Kidney epithelial cell (primary cell): ENCODE measurements at places on chromosomes 7 and 10.

GRCh38 chr10:47035171-47035818 lies 124.1 kb downstream of the PTPN20 start:
- no peak for DNase-seq

- no peak for DNase-seq
Measured at GRCh38 chr7:114588506-114588905, 173.9 kb downstream of the FOXP2 start.

DNA sequence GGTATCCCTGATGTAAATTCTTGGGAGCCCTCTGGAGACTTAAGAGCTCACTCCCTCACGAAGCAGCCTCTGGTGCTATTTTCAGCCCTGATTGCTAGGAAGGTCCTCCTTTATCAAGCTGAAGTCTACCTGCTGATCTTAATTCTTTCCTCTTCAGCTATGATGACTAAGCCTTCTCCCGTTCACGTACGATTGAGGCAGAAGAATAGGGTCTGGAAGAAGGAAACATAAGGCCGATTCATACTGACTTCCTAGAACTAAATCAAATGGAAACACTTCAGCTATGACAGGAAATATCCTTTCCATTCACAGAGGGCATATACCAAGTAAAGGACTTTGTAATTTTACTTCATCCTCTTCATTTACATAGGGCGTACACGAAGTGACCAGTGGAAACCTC lies 107.0 kb downstream of the CPXM2 start:
- DNase-seq = no peak

- DNase-seq = peak; percentile 61
Measured at GRCh38 chr7:105581066-105581811, at the start of gene EFCAB10. Gene EFCAB10, minus strand, starts transcription at chr7:105581493. Its CDS starts 30 bp downstream, at chr7:105581463.

DNA sequence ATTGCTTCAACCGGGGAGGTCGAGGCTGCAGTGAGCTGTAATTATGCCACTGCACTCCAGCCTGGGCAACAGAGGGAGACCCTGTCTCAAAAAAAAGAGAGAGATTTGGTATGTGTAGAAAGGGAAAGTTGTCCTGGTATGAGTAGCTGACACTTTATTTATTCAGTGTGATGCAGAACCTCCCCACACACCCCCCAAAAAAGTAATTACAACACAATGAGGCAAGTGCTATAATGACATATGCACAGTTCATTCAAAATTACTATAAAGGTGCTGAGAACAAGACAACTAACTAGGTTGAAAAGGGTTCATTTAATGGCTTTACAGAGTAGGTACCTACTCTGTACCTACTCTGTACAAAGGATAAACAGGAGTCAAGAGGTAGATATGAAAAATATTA lies 80.2 kb downstream of the PDSS1 start:
- DNase-seq = no peak

DNA sequence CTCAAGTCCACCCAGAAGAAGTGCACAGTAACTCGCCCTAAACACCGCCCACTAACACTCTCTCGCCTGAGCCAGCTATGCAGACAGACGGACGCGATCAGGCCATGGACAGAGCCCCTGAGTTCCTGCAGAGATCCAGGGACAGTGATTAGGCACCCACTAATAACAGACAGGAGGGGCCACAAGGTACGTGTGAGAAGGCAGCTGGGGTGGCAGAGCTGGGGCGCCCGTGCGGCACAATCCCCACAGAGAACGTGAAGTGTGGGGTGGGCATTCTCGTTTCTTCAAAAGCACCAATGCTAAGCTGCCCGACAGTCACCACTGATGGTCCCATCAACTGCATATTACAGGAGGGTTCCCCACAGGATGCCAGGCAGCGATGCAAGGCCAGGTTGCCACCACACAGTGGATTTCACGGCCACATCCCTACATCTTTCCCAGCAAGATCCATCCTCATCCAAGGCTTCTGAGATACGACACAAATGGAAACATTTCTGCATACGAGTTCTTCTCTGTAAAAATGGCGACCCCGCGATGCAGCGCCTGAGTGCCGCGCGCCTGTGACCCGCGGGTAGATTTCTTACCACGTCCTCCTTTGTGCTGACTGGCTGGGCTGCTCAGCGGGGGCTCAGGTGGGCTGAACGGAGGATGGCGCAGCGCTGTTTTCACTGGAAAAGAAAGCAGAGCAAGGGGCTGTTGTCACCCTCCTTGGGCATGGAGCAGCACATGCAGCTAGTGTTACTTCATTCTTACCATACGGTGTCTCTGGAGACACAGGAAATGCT lies 237.5 kb downstream of the TNS3 start:
- DNase-seq = no peak

DNA sequence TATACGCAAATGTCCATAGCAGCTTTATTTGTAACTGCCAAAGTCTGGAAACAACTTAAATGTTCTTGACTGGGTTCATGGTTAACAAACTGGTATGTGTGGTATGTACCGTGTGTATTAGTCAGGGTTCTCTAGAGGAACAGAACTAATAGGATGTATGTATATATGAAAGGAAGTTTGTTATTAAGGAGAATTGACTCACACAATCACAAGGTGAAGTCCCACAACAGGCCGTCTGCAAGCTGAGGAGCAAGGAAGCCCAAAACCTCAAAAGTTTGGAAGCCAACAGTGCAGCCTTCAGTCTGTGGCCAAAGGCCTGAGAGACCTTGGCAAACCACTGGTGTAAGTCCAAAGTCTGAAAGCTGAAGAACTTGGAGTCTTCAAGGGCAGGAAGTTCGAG lies 66.8 kb downstream of the TMEM168 start:
- DNase-seq = peak; percentile 34

- DNase-seq = no peak
Measured at GRCh38 chr10:8360814-8361509, 306.5 kb downstream of the GATA3 start.

- no peak for DNase-seq
Measured at GRCh38 chr10:31921031-31921430, 7.6 kb downstream of the ARHGAP12 start.

DNA sequence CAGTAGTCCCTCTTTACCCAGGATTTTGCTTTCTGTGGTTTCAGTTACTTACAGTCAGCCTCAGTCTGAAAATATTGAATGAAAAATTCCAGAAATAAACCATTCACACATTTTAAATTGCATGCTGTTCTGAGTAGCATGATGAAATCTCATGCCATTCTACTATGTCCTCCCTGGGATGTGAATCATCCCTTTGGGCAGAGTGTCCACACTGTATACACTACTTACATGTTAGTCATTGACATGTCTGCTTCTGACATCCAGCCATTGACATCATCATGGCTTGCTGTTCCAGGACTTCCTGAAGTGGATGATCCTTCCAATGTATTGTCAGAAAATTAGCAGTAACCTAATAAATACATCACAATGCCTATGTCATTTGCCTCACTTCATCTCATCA lies 34.6 kb upstream of the MALRD1 start:
- peak; percentile 60 for DNase-seq

GRCh38 chr10:37314350-37314749 lies 189.0 kb downstream of the ANKRD30A start:
- DNase-seq = no peak

- DNase-seq = no peak
Measured at GRCh38 chr7:82179311-82179710, 264.3 kb downstream of the CACNA2D1 start.

- DNase-seq = no peak
Measured at GRCh38 chr10:93977442-93977841, 16.3 kb upstream of the PLCE1 start.

GRCh38 chr10:29896053-29896452 lies 163.3 kb downstream of the JCAD start:
- DNase-seq = no peak

DNA sequence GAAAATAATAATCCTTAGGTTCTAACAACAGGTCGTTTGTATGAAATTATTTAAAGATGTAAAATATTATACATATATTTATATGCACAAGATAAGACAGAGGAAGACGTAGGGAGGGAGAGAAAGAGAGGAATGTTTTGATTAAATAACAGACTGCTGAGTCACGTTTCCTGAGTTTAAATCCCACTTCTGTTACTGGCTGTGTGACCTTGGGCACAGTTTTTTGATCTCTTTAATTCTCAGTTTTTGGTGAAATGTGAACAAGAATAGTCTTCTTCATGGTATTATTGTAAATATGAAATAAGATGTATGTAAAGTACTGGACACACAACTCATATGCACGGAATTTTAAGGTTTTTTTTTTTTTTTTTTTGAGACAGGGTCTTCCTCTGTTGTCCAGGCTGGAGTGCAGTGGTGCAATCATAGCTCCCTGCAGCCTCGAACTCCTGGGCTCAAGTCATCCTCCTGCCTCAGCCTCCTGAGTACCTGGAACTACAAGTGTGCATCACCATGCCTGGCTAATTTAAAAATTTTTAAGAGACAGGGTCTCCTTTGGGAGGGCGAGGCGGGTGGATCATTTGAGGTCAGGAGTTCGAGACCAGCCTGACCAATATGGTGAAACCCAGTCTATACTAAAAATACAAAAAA lies 42.6 kb downstream of the BAMBI start:
- no peak for DNase-seq

GRCh38 chr10:135132-135600 lies at the start of gene ZMYND11:
Gene ZMYND11, plus strand, starts transcription at chr10:135455. Its CDS starts 44,558 bp downstream, at chr10:180013.
- no peak for DNase-seq

DNA sequence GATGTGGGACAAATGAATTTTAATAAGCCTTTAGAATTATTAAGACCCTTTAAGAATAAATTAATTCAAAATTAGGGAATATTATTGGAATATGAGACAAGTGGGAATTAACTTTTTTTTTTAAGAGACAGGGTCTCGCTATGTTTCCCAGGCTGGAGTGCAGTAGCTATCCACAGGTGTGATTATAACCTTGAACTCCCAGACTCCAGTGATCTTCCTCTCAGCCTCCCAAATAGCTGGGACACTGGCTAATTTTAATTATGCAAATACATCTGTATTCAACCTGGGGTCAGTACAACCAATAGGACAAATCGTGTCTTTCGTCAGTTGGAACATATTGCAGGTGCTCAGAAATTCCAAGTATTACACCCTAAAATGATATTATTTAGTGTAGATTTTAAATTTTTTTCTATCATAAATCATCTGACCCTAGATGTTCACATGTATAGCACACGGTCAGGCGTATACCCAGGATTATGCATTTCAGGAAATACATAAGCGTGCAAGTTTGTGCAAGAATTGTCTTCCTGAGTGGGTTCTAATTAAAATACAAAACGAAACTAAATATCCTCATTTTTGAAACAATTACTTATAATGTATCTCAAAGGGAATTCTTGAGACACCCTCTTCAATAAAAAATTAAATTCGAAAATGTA lies 1.2 kb downstream of the NT5C3A start:
- DNase-seq = no peak

DNA sequence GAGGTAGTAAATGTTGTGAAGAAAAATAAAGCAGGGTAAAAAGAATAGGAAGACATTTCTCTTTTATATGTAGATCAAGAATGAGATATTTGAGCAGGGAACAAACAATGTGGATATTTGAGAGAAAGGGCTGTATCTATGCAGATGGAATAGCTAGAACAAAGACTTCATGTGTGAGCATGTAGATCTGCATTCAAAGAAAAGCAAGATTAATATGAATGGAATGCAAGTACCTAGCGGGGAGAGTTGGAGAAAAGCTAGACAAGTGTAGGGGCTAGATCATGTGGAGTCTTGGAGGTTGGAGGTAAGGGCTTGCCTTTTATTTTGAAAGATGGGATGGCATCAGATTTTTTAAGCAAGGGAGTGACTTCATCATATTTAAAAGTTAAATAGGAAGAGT lies 27.1 kb downstream of the SHOC2 start:
- DNase-seq = no peak

DNA sequence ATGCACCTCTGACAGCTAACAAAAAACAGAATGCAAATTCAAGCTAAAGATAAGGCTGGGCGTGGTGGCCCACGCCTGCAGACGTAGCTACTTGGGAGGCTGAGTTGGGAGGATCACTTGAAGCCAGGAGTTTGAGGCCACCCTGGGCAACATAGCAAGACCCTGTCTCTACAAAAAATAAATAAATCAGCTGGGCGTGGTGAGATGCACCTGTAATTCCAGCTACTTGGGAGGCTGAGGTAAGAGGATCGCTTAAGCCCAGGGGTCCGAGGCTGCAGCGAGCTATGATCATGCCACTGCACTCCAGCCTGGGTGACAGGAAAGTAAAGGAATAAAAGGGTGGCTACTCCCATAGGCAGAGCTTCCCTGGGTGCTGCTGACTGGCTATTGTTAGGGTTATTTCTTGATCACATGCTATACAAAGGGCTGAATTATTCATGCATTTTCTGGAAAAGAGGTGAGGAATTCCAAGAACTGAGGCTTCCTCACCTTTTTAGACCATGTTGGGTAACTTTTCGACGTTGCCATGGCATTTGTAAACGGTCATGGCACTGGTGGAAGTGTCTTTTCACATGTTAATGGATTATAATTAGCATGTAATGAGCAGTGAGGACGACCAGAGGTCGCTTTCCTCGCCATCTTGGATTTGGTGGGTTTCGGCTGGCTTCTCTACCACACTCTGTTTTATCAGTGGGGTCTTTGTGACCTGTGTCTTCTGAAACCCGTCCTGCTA lies 6.9 kb upstream of the PSMG3 start:
- no peak for DNase-seq

GRCh38 chr7:128454808-128455542 lies 703 bp upstream of the HILPDA start:
- DNase-seq = no peak

- peak; percentile 47 for DNase-seq
Measured at GRCh38 chr10:93376372-93377293, 105.5 kb downstream of the MYOF start.

GRCh38 chr7:14839307-14839706 lies 63.2 kb downstream of the DGKB start:
- no peak for DNase-seq

DNA sequence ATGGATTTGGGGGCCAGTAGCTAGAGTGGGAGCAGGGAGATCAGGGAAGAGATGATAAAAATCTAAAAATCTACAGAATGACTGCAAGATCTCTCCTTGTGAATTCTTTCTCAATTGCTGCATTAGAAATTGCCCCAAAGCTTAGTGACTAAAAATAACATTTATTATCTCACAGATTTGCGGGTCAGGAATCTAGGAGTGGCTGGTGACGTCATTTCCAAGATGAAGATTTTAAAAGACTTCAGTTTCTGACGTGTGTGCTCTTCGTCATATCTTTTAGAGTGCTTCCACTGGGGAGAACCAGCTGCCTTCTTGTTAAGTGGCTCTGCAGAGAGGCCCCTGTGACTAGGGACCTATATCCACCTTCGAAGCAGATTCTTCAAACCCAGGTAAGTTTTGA lies 112.6 kb downstream of the DGKI start:
- DNase-seq = no peak

DNA sequence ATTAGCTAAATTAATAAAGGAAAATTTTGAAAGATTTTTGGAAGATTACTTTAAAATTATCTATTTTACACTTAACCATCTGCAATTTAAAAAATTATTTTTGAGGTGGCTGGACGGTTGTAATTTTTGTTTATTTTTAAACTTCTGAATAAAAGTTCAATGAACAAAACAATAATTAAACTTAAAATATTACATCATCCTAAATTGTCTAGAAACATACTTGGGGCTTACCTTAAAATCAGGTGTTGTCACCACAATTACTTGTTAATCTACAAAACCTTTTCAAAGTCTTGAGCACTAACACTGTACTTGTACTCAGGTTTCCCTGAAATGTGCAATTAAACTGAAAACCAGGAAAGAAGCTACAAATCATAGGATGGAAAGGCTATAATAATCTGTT lies 328.3 kb downstream of the NXPH1 start:
- no peak for DNase-seq

- peak; percentile 37 for DNase-seq
Measured at GRCh38 chr10:118241229-118242137, 100.6 kb downstream of the FAM204A start.

- DNase-seq = no peak
Measured at GRCh38 chr7:116766881-116767280, 94.9 kb downstream of the MET start.

GRCh38 chr10:32459051-32459698 lies 13.2 kb downstream of the CCDC7 start:
- no peak for DNase-seq
